ENCODE measurements at places on chromosomes 13 and 19.

- DNase-seq, result peak; percentile 50
Observed at GRCh38 chr13:30334663-30335386, 27.5 kb upstream of the KATNAL1 start.

DNA sequence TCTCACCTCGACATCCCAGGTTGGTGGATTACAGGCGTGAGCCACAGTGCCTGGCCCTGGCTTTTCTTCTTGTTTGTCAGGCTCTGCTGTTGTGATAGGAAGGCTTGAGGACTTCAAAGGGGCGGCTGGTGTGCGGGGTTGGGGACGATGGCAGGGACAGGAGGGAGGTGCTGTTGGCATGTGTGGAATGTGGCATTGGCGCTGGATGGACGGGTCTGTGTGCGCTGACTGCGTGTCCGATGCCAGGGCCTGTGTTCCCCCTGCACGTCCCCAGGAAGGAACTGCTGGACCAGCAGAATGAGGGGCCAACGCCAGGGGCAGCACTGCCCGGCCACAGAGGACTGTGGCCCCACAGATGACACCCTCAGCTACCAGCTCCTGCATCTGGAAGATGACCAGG, 12.7 kb upstream of the PTBP1 start:
- no peak for DNase-seq

DNA sequence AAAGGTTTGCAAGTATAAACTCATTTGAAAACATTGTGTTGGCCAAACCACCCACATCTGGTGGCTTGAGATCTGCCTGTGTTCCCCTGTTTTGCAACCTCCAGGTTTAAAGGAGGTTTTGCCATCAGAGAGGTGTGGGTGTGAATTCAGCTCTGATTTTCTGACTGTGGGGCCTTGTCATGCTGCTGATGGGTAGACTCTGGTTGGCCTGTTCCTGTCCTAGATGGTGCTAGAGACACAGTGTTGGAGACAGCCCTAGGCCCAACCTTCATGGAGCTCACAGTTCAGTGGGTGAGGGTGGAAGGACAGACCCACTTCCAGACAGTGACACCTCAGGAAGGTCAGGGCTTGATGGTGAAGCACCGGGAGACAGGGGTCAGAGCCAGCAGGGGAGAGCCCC, 7.5 kb downstream of the RAB4B start:
- DNase-seq, result no peak

DNA sequence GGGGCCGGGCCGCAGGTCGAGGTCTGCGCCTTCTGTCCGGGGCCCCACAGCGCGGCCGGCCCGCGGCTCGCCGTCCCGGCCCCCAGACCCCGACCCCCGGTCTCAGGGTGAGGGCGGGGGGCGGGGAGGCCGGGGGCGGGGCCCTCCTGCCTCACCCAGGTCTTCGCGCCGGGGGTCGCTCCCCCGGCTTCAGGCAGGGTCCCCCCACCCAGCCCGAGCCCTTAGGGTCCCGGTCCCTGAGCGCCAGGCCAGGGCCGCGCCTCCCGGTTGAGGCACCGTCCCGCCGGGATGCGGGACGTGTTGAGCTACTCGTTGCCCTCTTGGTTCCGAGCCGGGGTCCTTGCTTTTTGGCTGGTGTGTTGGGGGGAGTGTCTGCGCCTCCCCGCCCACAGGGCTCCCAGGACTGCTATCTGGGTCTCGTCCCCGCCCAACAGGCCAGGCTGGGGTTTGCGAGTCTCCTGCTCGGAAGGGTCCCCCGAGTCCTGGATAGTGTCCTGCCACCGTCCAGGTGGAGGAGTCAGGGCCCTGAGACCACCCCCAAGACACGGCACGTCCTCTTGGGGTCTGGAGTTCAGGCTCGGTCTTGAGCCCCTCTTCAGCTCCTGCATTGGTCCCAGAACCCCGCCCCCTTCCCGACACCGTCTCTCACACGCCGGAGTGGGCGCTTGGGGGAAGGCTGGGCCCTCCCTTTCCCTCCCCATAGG, 452 bp downstream of the PIAS4 start:
- DNase-seq, result peak; percentile 7

Measured in RPMI8226 (cell line).